HCT116 (cell line): ENCODE measurements at places on chromosomes 11 and 22. TPM values are rescaled to one million over a fixed set of nuclear protein-coding genes. Genes with fewer than 3 reads are reported as not detected.

Gene GP1BB
- 4.8 TPM for total RNA-seq

Gene PIH1D2
- total RNA-seq, result 1.6 TPM

DNA sequence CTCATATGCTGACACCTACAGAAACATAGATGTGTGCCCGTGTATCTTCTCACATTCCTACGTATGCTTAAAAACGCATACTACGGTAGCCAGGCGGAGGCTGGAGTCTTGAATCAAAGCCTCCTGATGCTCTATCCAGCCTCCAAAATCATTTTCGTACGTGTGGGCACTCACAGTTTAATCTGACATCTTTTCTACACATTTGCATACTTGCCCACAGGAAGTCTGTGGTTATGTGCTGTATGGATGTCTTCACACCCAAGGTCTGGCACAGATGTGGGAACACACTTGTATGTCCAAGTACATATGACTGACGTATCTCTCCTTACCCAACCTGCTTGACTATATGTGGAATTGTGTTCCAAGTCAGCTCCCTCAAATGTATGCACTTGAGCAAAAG, 561.8 kb upstream of the CADM1 start:
- H3K4me1 ChIP-seq, result no peaks in the 10 kb centered on the region
- DNase-seq, result no peak
- H3K27me3 ChIP-seq, result no peaks in the 10 kb centered on the region; the same call in 1 of the 2 replicates
- no peak overlapping the region for H3K4me3 ChIP-seq
- no peaks in the 10 kb centered on the region for H3K36me3 ChIP-seq

DNA sequence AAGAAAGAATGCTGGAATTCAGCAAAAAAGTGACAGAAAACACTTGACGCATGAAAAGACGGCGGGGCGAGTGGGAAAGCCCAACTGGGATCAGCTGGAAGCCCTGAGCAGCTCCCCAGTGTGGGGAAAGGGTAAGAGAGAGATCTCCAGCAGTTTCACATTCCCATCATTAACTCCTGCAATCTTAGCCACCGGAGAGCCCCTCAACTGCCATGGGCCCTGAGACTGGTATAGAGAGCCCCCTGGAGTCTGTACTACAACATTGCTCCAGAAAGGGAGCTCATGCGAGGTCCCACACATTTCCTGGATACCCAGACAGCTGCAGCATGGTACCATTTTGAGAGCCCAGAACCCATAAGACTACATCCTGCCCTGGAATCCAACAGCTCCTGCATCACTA, 31.1 kb downstream of the MRGPRX4 start:
- H3K4me1 ChIP-seq, result no peaks in the 10 kb centered on the region
- H3K27me3 ChIP-seq, result no peaks in the 10 kb centered on the region
- no peaks in the 10 kb centered on the region for H3K36me3 ChIP-seq
- DNase-seq, result peak; percentile 8
- H3K27ac ChIP-seq, result no peak overlapping the region

DNA sequence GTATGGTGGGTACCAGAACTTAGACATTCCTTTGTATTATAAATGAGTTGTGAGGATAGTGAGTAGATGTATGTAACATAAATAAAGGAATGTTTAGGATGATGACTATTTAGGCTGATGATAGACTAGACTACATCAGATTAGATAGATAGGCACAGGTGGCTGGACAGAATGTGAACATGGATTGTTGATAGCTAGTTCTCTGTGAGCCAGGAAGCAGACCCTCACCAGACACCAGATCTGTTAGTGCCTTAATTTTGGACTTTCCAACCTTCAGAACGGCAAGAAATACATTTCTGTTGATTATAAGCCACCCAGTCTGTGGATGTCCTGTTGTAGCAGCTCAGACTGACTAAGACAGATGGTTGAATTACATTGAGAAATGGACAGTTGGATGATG, 99.4 kb downstream of the SWAP70 start:
- H3K4me1 ChIP-seq, result peaks cover 23% of the 10 kb centered on the region
- H3K27me3 ChIP-seq, result no peaks in the 10 kb centered on the region
- no peak for DNase-seq
- H3K4me3 ChIP-seq, result no peak overlapping the region
- no peak overlapping the region for H3K27ac ChIP-seq
- H3K36me3 ChIP-seq, result no peaks in the 10 kb centered on the region

DNA sequence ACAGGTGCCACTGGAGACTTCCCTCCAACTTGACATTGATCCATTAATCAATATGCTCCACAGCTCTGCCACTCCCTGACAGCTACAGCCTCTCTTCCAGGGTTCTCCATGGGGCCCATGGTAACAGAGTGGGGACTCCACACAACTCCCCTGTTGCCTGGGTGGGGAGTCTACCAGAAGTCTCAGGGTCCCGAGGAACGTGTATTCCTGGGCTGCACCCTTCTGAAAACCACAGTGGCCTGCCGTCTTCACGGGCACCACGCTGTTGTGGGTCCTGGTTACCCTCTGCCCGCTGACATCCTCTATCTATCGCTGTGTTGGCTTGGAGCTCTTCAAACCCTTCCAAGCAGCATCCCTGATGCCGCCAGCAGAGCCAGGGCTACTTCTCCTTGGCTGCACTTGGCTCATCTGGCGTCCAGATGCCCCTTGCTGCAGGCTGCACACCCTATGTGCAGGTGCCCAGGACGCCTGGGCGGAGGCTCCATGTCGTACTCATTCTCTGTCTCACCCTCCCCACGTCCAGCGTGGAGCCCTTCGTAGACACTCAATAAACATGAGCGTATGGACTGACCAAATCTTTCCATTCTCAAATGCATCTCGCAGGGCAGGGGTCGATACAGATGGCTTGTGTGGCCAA, 1341.8 kb downstream of the TBC1D22A start:
- H3K4me3 ChIP-seq, result no peak overlapping the region
- H3K4me1 ChIP-seq, result no peaks in the 10 kb centered on the region
- H3K36me3 ChIP-seq, result no peaks in the 10 kb centered on the region

Gene CBL
- 31.1 TPM for total RNA-seq

- no peak for DNase-seq
- H3K27me3 ChIP-seq, result no peaks in the 10 kb centered on the region
Measured at GRCh38 chr22:35403356-35403755, 3.4 kb downstream of the MCM5 start.

Gene APOBEC3F
- 11.1 TPM for total RNA-seq

DNA sequence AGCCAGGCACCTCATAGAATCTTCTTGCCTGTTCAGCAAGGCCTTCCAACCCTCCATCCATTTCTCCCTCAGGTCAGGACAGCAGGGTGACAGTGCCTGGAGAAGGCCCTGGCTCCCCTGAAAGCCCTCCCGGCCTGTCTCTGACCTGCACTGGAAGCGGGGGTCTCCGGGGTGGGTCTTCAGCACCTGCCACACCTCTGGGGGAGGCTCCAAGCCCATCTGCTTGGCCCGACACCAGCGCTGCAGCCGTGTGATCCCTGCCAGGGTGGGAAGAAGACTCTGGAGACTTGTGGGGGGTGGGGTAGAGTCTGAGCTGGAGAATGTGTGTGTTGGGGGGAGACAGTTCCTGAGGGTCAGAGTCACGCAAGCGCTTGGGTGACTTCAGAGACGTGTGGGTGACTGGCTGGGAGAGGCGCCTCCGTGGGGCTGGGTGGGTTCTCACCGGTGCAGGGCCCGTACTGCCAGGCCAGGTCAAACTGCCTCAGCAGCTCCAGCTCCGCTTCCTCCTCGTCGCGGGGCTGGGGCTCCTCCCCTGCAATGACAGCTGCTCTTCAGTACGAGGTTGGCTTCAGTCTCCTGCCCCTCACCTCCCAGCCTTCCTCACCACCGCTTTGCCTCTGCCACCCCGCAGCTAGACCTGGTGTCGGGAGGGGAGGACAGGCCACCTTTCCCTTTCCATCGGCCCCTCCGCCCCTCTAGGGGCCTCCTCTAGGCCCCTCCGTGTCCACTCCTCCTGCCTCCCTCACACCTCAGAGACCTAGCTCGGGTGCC, 615 bp downstream of the POLD4 start:
- peaks cover 80% of the 10 kb centered on the region for H3K4me1 ChIP-seq
- no peaks in the 10 kb centered on the region for H3K36me3 ChIP-seq
- peak overlapping the region; percentile 86 for H3K4me3 ChIP-seq
- peak overlapping the region; percentile 95 for H3K27ac ChIP-seq

Gene OR52E8
- not detected for total RNA-seq

Gene VPREB1
- not detected for total RNA-seq

DNA sequence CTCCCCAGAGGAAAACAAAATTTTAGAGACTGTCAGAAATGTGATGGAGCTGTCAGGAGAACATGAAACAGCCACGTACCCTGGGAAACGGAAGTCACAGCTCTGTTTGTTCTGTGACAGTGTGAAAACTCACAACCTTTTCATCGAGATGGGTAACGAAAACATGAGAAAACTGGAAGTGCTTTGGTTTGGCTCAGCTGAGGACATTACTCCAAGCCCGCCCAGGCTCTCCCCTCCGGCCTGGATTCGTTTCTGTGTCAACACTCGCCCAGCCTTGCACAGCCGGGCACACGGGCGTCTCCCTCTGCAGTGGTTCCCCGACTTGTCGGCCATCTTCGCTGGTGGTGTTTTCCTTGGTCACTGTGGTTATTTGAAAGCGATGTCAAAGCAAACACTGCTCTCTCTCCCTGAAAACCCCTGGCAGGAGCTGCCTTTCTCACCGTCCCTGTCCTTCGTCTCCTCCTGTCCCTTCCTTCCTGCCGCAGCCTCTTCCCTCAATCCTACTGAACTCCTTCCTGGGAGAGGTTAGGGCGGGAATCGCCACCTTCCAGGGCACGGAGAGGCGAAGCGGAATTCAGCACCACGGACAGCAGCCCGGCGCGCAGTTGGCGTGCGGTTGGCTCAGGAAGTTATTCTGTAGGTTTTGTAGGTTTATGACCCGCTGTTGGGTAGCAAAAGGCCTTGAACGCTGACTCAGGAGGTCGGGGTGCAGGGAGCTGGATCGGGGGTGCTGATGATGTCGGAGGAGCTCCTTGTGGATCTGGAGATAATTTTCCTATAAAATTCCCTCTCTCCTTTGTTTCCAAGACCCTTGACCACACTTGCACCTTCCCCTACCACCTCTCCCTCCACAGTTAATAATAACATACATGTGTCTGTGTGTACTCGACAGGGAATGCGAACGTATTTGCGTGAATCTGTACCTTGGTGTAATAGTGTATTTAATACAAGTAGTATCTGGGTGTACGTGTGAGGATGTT, 13.1 kb upstream of the RPS19BP1 start:
- H3K4me3 ChIP-seq, result no peak overlapping the region
- no peaks in the 10 kb centered on the region for H3K36me3 ChIP-seq
- 0 out of 2 replicates have a peak, but pooled peaks cover 3% of the 10 kb centered on the region for H3K4me1 ChIP-seq
- DNase-seq, result no peak
